NCI-H1694 (cell line): ENCODE measurements at places on chromosomes 12 and 14.

DNA sequence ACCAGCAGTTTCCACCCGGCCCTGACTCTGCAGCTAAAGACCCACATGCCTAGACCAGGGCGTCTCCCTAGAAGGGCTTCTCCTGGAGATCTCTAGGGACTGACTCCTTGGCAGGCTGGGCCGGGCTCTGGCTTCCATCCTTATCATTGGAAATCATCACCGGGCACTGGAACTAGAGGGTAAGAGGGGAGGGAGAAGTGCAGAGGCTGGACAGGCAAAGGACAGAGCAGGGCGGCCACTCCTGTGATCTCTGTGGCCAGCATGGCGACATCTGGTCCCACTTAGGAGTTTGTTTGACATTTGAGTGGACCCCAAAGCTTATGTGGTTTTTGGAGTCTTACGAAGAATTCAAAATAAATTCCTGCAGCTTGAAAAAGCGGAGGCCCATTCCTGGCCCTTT is 7.1 kb downstream of the LTBP2 start:
- no peak for DNase-seq

DNA sequence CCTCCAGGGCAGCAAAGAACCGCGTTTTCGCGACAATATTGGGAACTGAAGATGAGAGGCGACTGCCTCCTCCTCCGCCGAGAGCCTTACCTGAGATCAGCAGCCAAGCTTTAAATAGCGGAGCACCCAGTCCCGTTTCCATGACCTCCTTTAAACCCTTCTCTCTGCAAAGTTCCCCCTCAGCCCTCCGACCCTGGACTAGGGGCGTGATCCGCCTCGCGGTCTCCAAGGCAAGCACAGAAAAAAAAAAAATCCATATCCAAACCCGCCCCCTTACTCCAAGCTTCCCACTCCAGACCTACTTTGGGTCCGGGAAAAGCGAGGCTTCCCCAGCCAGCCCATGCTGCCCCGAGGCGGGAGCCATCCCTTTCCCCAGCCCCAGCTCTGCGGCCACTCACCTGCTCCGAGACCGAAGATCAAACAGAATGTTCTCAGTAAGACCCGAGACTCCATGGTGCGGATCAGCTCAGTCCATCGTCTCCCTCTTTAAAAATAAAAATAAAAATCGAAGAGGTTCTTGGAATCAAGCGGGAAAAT is 630 bp downstream of the NELL2 start:
- peak; percentile 23 for DNase-seq

- no peak for DNase-seq
Observed at GRCh38 chr14:21533294-21533693, 7.1 kb upstream of the SALL2 start.

GRCh38 chr14:69693145-69693544 is 73.8 kb upstream of the SRSF5 start:
- peak; percentile 95 for DNase-seq

GRCh38 chr12:530308-530707 is 70.6 kb downstream of the B4GALNT3 start:
- DNase-seq, result no peak

DNA sequence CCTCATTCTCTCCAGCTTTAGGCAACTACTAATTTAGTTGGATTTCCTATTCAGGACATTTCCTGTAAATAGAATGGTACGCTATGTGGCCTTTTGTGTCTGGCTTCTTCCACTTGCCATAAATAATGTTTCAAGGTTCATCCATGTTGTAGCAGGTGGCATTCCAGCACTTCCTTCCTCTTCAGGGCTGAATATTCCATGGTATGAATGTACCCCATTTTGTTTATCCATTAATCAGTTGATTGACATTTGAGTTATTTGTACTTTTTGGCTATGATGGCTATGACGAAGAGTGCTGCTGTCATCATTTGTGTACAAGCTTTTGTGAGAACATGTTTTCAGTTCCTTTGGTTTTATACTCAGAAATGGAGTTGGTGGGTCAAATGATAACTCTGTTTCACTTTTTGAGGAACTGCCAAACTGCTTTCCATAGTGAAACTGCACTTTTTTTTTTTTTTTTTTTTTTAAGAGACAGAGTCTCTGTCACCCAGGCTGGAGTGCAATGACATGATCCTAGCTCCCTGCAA is 6.5 kb upstream of the CDK2AP1 start:
- DNase-seq, result no peak

- no peak for DNase-seq
Observed at GRCh38 chr14:43855556-43855955, 651.5 kb downstream of the FSCB start.

DNA sequence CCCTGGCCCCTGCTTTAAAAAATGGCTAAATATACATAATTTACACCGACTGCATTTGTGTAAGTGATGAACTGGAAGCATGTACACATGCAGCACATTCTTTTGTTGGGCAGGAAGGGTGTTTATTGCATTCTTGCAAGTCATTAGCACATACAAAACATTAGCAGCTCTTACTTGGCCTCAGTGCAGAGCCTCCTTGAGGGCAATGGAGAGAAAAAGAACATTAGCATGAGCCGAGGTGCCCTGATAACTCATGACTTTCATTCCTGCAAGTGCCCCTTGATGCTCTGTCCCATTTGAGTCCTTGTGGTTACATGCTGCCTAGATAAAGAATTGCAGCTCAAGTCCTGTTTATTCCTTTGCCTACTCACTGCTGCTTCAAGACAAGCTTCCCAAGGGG is 61.9 kb downstream of the PAX9 start:
- no peak for DNase-seq

DNA sequence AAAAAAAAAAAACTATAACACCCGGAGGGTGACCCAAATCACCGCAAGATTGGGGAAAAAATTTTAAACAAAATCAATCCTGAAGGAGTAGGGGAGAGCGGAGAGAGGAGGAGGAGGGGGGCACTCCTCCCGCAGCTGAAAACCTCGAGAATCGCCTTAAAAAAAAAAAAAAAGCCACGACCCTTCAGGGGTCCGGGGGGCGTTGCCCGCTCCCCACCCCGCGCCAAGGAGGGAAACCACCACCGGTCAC is 254 bp downstream of the GTF2A1 start:
- no peak for DNase-seq

GRCh38 chr14:34204774-34205173 is 253.9 kb upstream of the EGLN3 start:
- DNase-seq, result no peak

- no peak for DNase-seq
Observed at GRCh38 chr12:116880817-116881324, 370 bp downstream of the HRK start.

DNA sequence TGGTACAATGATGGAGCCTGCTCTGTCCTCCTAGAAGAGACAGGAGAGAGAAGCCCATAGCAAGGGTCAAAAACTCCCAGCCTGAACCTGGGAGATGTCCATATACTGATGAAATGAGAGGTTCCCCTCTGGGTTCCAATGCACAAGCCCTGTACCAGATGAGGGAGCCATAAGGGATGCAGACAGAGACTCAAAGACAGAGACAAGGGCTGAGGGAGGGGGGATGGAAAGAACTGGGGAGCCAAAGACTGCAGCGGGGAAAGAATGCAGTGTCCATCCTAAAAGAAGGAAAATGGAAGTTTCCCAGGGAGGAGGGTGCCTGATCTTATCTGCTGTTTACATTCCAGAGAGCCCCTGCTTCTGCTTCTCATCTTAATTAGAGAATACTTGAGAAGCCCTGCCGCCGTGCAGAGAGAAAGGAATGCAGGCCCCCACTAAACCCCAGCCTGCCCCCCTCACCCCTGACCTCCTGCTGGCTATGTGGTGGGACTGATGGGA is 27.7 kb downstream of the KRT18 start:
- DNase-seq, result no peak

DNA sequence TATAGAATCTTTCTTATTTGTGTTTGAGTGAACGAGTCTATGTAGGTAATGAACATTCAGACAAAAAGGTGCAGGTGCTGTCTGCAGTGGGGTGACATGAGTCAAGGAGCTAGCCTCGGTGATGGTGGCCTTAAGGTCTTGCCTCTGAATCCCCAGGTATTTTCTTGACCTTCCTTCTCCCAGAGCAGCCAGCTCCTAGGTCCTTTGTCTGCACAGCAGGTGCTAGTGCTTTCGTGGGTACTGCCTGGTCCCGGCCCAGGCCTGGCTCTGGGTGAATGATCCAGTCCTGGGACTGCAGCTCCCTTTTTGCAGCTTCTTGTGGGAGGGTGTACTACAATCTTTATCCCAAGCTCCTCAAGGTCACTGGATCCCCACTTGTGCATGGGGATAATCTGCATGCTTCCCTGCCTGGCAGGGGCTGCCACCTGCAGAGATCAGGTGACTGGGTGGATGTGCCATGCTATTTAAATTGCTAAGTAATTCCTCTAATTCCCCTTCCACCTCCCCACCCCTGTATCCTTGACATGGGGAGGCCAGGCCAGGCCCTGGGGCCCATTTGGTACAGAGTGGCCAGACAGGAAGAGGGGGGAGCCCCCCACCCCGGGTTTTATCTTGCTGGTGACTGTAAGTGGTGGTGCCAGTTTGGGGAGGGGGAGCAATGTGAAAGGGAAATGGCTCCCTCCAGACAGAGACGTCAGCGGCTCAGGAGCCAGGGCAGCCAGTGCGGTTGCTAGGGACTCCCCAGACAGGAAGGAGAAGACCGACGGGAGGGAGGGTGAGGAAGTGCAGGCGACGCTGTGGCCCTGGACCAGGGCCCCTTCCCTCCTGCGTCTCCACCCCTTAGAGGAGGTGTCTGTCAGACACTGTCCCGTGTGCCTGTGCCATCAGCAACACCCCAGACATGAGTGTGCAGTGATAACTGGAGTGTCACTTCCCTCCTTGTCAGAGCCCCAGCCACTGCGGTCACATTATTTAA is 6.7 kb downstream of the VASH1 start:
- no peak for DNase-seq

DNA sequence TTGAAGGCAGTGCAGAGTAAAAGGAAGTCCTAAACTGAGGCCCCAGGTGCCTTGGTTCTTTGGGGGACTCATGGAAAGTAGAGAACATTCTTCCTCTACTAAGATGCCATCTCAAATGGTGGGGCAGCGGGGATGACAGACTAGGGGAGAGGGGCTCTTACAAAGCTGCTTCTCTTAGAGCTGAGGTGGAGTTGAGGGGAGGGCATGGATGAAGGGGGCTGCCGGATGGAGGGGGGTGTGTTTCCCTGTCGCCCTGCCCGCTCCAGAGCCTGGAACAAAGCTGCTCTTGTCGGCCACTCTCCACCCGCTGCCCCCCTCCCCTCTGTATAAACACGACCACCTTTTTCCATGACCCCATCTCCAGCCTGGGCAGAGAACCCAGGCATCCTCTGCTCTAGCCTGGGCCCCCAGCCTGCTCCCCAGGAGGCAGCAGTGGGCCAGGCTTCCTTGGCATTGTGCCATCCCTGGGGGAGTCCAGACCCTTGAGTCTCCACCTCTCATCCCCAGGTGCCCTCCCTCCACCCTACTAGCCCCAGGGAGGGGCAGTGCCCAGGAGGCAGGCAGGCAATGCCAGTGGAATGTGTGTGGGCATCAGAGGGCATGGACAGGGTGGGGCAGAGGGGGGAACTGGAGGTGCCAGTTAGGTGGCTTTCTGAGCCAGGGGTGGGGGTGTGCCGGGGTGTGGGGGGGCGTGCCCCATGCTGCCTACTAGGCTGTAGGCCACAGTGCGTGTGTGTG is 1.7 kb downstream of the RARG start:
- DNase-seq, result no peak

DNA sequence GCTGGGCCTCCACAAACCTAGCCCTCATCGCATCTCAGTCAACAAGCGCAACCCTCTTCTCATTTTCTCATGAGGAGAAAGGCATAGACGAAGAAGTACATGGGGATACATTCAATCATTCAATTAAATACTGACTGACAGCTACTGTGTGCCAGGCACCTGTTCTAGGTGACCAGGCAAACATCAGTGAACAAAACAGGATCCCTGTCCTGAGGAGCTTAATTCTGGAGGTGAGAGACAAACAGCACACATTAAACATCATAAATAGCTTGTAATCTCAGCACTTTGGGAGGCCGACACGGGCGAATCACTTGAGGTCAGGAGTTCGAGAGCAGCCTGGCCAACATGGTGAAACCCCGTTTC is 362 bp upstream of the ACYP1 start:
- DNase-seq, result no peak

- no peak for DNase-seq
Observed at GRCh38 chr12:32331133-32331532, 68.2 kb upstream of the FGD4 start.

DNA sequence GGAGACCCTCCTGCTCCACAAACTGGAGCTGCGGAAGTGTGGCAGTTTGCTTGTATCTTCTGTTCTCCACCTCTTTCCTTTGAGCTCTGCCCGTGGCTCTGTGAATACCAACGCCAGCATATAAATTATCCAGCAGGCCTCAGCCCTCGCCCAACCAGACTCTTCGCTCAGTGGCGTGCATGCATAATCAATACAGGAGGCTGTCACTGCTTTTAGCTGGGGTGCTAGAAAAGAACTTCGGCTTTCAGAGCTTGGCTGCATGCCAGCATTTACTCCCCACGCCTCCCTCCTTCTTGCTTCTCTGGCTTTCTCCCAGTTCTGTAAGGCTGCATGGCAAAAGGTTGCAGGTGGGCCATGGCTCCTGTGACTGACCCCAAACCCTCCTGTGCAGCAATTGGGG is 26.9 kb downstream of the NRXN3 start:
- no peak for DNase-seq

- DNase-seq, result no peak
Observed at GRCh38 chr12:18905134-18905533, 167.2 kb downstream of the CAPZA3 start.

DNA sequence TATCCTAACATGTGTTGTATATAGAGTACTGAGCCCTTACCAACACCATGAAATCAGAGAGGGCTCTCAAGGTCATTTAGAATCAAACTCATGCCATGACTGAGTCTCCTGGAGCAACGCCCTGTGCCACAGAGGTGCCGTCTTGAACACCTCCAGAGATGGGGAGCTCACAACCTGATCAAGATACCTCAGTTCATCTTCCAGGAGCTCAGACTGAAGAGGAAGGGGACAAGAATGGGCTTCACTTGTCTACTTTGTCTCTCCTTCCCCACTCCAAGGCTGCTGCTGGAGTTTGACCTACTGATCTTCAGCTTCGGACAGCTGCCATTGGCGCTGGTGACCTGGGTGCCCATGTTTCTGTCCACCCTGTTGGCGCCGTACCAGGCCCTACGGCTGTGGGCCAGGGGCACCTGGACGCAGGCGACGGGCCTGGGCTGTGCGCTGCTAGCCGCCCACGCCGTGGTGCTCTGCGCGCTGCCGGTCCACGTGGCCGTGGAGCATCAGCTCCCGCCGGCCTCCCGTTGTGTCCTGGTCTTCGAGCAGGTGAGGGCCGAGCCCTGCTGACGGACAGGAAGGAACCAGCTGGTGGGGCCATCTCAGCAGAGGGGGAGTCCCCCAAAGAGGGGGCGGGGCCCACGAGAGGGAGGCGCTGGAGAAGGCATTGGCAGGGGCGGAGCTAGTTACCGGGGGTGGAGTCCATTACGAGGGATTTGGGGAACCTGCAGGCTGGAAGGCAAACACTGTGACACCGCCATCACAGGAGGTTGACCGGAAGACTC is 12.0 kb downstream of the SOAT2 start:
- DNase-seq, result no peak

GRCh38 chr12:19643635-19644034 is 204.3 kb downstream of the AEBP2 start:
- DNase-seq, result peak; percentile 62

GRCh38 chr14:50560931-50561285 is 963 bp downstream of the ATL1 start:
- DNase-seq, result peak; percentile 77
